ENCODE measurements at places on chromosomes 12 and 14.

- DNase-seq = no peak
Observed at GRCh38 chr12:68119724-68120211, 39.8 kb downstream of the IFNG start.

DNA sequence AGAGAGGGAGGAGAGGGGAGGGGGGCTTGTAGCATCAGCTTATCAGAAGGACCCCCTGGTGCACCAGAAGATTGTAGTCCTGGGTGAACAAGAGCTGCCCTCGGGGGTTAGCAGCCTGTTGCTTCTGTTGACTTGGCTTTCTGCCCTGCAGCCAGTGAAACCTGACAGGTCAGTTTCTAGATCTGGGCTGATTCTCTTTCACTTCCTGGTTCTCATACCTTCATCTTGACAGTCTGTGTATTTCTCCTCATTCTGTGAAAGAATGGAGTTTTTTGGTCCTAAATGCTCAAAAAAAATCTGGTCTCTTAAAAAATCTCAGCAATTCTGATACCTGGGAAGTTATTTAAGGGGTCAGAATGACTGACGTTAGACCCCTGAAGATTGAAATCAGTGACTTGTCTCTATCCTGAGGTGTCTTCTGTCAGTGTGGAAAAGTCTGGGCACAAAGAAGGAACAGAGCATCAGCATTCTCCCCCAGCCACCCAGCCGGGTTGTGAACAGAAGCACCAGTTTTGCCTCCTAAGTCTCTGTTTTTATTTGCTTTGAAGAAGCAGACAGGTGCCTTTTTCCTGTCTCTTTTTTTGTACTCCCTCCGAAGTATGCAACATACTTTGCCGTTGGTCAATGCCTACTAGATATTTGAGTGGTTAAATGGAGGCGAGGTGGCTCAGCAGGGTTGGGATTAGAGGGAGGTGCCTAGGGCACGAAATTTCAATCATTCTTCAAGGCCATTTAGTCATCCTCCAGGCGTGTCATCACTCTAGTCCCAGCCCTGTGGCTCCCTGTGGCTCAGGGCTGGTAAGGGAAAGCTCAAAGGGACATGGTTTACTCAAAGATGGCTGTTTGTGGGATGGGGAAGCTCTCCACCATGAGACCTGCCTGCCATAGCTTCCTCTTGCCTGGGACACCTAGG is 24.0 kb downstream of the TTC9 start:
- no peak for DNase-seq

DNA sequence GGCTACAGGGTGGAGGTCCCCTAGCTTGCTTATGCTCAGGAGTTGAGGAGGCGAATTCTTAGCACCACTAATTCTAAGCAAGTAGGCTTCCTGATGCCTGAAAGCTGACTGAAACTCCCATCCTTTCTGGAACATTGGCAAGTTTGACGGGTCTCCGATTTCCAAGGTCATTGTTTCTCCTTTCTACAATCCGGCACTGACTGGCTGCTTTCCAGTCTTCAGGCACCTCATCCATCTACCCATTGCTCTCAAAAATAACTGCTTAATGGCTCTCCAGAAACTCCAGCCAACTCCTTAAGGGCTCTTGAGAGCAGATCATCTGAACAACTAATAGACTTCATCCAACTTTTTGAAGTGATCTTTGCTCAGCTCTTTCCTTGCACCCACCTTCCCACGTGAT is 13.3 kb downstream of the REM2 start:
- DNase-seq = no peak

- no peak for DNase-seq
Observed at GRCh38 chr12:54394281-54394719, 9.8 kb upstream of the ZNF385A start.

GRCh38 chr12:106245767-106246166 is 2.1 kb downstream of the CKAP4 start:
- DNase-seq = no peak

DNA sequence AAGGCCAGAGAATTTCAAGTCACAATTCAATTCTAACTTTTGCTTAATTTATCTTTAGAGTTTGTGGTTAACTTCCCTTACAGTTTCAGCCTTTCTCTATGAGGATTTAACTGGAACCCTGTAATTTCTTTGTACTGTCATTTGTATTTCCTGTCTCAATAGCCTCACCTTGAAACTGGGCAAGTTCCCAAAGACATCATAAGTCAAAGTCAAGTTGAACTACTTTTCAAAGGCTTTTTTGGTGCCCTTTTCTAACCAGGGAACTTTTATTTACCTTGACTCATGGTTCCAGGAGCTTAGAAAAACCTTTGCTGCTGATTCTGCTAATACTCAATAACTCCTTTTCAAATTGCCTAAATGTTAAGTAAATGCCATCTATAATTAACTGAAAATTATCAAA is 200.8 kb upstream of the KRR1 start:
- no peak for DNase-seq

DNA sequence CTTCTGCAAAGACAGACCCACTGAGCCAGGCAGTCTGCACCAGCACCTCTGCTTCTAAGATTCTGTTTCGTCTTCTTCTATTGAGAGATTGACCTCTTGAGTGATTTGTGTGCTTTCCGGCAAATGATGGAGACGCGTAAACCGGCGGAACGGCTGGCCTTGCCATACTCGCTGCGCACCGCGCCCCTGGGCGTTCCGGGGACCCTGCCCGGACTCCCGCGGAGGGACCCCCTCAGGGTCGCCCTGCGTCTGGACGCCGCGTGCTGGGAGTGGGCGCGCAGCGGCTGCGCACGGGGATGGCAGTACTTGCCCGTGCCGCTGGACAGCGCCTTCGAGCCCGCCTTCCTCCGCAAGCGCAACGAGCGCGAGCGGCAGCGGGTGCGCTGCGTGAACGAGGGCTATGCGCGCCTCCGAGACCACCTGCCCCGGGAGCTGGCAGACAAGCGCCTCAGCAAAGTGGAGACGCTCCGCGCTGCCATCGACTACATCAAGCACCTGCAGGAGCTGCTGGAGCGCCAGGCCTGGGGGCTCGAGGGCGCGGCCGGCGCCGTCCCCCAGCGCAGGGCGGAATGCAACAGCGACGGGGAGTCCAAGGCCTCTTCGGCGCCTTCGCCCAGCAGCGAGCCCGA is 703 bp downstream of the ASCL4 start:
- DNase-seq = no peak

DNA sequence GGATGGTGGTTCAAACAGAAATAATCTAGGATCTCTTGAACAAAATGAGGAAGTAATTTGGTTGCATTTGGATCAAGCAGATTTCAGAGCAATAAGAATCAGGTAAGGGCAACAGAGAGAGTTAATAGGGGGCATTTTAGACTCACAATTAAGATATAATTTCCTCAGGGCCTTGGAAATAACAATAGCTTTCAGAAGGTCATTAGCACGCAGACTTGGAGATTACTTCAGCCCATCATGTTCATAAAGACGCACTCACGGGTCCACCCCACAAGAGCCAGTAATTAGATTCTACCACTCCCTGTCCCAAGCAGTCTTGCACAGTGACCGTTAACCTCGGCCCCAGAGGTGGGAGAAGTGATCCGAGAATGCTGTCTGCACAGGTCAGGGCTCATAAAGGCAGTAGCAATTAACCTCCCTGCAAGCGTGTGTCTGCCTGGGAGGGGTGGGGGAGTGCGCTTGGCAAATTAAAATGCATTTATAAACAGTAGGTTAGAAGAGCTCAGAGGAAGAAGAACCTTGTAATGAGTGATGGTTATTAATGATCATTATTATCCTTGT is 125.7 kb upstream of the CCDC196 start:
- no peak for DNase-seq

DNA sequence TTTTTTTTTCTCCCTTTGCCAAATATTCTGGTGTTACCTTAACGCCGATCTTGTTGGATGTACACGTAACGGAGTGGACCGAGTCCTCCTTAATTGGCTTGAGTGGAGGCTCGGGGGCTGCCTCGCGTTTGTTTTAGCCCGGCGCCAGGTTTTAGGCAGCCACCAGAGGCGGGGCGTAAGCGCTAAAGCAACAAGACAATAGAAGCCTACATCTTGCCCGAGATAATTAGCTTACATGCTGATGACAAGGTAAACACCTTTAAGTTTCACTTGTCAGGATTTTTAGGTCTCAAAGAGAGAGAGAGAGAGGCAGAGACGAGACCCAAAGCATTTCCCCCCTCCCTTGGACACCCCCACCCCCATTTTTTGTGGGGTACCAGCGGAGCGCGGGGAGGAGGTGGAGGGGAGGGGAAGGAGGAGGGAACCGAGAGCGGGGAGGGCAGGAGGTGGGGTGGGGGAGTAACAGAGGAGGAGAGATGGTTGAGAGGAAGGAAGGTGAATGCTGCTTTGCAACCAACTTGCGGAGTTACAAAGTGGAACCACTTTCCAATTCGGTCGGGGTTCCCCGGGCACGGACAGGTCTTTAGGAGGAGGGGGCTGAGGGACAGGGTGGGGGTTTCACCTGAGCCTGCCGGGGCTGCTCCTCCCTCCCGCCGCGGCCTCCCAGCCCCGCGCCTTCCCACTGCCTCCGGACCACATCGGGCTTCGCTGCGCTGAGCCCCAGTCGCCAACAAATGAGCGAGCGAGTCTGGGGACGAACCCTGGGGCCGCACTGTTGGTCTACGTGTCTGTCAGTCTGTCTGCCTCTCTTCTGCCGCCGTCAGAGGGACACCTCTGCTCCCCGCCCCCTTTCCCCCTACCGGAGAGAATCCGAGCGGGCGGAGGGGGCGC is at the start of gene NKX2-1:
TSS of gene NKX2-1 (minus strand) at position 802 of the 891 bp plus-strand sequence. CDS start at position 699, 103 bp downstream.
- DNase-seq = no peak

- DNase-seq = no peak
Observed at GRCh38 chr12:15494329-15495046, 172.2 kb downstream of the PTPRO start.

- DNase-seq = no peak
Observed at GRCh38 chr14:72609205-72609916, 284.5 kb downstream of the DPF3 start.

- no peak for DNase-seq
Observed at GRCh38 chr12:1022032-1022970, 31.3 kb downstream of the ERC1 start.

Measured in T-helper 22 cell (primary cell).